ENCODE measurements at places on chromosomes 3 and 15.

DNA sequence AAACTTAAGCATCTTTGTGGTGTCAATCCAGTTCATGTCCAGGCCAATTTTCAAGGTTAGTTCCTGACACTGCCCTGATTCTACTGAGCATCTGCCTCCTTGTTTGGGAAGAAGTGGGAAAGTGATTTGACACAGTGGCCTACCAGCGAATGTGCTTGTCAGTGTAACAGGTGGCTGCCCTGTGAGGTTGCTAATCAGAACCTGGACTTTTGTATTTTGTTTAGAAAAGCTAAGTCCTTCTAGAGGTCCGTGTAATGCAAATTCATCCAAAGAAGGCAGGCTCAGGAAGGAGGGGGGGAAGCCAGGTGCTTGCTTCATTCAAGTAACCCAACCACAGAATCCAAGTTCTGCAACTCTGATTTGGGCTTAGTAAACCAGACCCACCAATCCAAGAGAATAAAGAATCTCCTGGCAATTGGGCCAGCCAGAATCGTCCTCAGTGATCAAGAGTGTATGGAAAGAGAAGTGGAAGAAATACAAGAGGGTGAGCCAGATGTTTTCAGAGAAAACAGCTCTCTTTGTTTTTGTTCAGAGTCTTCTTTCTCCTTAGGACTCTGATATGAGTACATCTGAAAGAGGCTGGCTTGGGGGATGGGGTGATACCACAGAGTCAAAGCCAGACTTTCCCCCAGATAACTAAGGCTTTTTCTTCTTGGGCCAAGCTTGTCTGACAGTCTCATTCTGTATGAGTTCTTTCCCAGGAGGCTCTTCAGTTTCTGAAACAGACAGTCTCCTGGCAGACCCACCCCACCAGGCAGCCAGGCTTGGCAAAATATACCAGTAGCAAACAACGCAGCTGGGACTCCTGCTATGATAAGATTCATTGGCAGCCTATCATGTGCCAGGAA is 508.9 kb upstream of the TBL1XR1 start:
- DNase-seq, result peak; percentile 63

- DNase-seq, result peak; percentile 72
These were observed 26.6 kb downstream of the ILDR1 start for GRCh38 chr3:121995161-121996137.

DNA sequence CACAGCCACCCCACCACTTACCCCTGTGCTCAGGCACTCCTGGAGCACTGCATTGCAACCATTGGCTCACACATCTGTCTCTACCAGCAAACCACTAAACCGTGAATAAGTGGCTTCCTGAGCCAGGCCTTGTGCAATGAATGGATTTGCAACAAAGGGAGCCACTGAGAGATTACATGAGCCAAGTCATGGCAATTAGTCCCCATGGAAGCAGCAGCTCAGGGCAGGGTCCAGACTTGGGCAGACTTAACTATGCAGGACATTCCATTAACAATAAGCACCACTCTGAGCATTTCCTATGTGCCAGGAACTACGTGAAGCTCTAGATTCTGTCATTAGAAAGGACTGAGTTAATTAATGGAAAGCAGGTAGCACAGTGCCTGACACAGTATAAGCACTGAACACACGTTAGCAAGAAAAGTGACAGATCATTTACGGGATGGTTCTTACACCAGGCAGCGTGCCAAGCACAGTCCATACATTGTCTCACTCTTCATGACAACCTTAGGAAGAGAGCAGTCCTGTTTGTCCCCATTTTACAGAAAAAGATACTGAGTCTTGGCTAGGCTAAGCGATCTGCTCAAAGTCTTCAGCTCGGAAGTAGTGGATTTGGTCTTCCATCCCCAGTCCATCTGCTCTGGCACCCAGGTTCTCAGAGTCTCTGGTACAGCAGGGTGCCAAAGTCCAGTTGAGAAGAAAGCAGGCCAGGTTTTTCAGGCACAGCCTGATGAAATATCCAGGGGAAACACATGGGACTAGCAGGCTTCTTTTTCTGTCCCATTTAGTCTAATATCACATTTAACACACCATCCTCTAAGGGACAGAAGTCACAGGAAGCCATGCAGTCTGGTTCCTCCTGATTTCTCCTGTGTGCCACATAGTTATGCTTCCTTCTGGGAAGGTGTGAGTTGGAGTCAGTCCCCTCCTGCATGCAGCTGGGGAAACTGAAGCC is 44.1 kb downstream of the LIPC start:
- DNase-seq, result no peak

DNA sequence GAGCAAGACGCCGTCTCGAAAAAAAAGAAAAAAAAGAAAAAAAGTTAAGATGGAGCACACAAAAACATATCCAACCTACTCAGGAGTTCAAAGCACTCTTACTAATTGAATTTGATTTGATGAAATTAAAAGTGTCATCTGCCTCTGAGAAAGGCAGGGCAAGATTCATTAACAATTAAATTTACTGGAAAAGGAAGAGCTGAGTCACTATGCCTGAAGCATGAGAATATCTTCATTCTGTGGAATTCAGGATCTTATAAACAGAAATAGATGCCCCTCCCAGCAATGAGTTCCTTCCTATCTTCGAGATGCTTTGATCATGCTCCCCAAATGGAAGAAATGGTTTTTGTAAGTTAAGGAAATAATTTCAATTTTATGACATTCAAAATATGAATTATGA is 61.0 kb upstream of the ST3GAL6 start:
- no peak for DNase-seq

DNA sequence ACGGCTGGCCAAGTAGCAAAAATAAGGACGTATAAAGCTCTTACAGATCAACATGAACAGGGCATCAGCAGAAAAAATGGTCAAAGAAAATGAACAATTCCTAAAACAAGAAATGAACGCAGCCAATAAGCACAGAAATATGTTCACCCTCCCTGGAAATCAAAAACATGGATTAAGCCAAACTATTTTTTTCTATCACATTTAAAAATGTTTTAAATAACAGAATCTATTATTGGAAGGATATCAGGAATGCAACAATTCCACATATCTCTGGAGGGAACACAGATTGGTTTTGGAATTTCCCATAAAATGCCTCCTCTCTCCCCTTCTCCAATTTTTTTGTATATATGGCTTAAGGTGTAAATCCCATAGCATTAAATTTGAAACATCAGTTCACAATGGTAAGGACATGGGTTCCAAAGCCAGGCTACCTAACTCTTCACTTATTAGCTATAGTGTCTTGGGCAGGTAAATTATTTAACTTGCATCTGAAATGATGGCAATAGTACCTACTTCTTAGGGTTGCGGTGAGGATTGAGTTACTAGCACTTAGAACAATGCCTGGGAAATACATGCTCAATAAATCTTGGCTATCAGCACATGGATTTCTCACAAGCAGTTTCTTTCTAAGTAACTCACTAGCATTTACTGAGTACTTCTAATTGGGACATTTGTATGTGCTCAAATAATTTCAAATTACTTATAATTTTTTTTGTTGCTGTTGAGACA is 10.1 kb downstream of the UACA start:
- DNase-seq, result no peak

DNA sequence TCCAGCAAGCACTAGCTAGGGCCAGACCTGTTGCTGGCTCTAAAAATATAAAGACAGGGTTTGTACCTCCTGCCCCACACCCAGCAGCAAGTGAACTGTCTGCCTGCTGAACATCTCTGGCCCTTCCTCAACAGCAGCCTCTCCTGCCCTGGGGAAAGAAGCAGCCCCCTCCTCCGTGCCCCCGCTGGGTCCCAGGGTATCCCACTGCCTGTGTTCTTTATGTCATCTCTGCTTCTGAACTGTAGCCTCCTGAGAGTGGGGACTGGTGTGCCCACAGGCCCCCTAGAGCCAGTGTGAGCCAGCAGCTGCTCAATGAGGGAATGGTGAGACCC is 54.5 kb downstream of the ACAD9 start:
- no peak for DNase-seq

DNA sequence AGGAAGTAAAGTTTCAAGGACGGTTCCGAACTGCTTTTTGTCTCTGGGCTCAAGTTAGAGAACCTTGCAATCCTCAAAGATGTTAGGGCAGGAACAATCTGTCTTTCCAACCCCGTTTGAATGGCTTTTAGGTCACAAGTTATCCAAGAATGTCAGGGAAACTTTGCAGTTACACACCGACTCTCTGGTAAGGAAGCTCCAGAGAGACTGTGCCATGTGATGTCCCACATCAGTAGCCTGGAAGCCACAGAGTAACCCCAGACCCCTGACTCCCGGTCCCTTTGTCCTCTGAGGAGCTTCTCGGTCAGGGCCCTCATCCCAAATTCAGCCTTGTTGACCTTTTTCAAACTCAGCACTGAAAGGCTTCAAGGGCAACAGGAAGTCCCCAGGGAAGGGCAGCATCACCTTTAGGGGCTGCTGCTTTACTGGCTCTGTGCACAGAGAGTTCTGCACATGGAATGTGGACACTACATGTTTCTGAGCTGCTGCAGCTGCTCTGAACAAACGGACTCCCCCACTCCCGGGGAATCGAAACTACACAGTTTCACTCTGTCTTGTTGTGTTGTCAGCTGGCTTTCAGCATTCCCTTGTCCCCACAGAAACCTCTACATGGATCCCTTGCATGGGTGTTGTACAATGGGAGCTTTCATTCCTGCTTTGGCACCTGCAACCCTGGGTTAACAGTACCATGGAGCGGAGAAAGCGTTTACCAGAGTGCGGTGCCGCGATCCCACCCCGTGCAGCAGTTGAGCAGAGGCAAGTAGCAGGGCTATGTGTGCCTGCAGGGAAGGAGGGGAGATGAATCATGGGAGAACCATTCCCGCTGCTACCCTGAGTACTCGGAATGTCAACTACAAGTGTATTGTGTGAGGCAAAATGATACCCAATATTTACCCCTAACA is 408.2 kb upstream of the THBS1 start:
- DNase-seq, result peak; percentile 25

DNA sequence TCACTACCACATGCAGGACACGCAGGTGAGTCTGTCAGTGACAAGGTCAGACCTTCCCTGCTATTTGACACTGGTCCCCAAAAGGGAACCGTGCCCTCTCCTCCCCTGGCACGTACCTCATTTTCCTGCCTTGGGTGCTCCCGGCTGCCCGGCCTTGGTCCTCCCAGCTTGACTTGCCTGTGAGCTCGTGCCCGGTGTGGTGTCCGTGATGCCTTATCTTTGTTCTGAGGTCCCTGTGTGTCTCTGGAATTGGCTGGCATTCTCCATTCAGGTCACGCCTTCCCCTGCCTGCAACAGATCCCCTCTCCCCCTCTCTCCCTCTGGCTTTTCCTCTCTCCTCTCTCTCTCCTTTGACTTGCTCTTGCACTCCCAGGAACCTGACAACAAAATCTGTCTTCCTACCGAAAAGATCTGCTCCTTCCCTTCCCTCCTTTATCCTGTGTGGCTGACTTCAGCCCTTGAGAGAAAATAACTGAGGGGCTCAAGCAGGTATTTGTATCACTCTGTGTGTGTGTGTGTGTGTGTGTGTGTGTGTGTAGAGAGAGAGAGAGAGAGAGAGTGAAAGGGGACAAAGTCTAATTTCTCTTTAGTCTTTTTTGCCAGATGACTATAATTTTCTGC is at the start of gene MASP1:
Gene MASP1 (minus strand): TSS at position 226 of the 621 bp plus-strand sequence. CDS start 105 bp downstream, at position 121.
- peak; percentile 44 for DNase-seq

GRCh38 chr3:172185907-172186306 is 146.5 kb downstream of the FNDC3B start:
- DNase-seq, result no peak

GRCh38 chr3:33646406-33646805 is 71.6 kb downstream of the CLASP2 start:
- DNase-seq, result no peak

- DNase-seq, result no peak
These were observed 382.5 kb upstream of the CBLB start for GRCh38 chr3:106251160-106251892.

GRCh38 chr3:190556351-190556750 is 42.5 kb downstream of the IL1RAP start:
- no peak for DNase-seq

GRCh38 chr3:72127844-72128243 is 342.9 kb upstream of the PROK2 start:
- no peak for DNase-seq

GRCh38 chr3:190041333-190042041 is 79.2 kb downstream of the P3H2 start:
- DNase-seq, result no peak

DNA sequence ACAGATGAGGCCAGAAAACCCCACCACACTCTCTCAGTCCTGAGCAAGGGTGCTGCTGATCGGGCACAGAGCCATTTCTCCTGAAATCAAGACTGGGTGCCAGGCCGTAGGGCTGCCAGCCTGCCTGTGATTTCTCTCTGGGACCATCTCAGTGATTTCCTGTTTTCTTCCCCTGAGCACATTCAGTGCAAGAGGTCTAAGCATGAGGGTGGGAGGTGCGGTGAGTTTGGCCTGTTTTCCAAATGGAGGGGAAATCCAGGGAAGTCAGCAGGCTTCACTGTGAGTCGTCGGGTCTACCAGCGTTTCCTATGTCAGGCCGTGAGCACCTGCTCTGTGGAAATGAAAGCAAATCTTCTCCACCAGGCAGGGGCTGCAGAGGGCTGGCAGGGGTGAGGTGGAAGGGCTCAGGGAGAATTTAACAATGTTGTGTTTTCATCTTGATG is 82.3 kb downstream of the ST6GAL1 start:
- no peak for DNase-seq

- no peak for DNase-seq
These were observed 13.1 kb upstream of the GP9 start for GRCh38 chr3:129047553-129047839.

DNA sequence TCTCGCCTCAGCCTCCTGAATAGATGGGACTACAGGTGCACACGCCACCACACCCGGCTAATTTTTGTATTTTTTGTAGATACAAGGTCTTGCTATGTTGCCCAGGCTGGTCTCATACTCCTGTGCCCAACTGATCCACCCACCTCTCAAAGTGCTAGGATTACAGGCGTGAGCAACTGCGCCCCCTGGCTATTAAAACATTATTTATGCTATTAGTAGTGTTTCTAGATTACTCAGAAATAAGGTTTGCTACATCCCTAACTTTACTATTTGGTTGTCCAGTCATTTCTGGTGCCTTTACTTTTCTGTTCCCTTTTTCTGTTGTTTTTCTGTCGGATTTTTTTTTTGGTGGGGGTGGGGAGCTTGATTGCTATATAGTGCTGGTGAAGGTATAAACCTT is 393.6 kb upstream of the TPM1 start:
- DNase-seq, result no peak

GRCh38 chr3:58215317-58216025 is 4.7 kb upstream of the DNASE1L3 start:
- no peak for DNase-seq

DNA sequence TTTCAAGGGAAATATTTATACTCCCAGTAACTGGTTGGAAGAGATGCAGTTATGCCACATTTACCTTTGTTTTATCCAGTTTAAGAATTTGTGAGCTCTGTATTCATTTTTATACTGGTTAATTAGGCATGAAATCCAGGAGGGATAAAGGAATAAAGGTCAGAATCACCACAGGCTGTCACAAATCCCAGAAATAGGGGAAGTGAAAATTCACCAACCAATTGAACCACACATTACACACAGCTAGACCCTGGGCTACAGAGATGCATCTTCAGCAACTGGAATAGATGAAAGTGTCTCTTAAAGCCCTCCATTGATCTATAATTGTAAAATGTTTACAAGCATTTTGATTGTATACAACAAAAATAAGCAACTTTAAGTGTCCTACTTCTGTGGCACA is 18.5 kb downstream of the SERPINI1 start:
- no peak for DNase-seq

Data from heart left ventricle (tissue), 16 donors.